ENCODE measurements at places on chromosomes 3 and 15.
A peak's percentile ranks its signal among the peaks of the same experiment; 100 is the strongest.

DNA sequence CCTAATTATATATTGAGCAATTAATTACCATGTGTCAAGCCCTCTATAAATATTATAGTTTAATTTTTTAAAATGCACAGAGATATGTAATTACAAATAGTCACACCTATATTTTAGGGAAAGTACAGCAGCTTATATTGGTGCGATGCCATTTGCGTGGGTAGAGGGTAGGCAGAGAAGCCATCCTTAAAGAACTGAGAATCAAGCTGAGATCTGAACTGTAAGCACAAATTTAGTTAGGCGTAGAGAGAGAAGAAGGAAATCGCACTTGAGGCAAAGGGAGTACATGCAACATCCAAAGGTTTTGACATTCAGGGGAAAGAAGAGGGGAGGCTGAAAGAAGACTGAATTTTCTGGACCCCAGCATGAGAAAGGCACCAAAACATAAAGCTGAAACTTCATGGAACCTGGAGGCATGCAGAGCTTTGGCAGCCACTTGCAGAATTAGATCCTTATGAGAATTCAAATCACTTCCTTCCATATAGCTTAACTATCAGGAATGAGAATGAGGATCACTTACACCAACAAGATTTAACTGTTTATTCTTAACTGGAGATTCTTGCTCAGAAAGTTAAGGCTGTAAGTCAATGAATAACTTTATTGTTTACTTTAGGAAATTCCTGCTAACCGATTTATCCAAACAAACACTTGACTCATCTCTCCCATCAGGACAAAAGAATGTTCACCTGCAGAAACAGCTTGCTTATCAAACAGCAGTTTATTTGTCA is 114.3 kb downstream of the TGFBR2 start:
- no peak for DNase-seq

- DNase-seq, result no peak
Observed at GRCh38 chr3:111981457-111981763, 2.6 kb downstream of the ABHD10 start.

- DNase-seq, result no peak
Observed at GRCh38 chr3:56954125-56954524, 106.3 kb upstream of the SPATA12 start.

DNA sequence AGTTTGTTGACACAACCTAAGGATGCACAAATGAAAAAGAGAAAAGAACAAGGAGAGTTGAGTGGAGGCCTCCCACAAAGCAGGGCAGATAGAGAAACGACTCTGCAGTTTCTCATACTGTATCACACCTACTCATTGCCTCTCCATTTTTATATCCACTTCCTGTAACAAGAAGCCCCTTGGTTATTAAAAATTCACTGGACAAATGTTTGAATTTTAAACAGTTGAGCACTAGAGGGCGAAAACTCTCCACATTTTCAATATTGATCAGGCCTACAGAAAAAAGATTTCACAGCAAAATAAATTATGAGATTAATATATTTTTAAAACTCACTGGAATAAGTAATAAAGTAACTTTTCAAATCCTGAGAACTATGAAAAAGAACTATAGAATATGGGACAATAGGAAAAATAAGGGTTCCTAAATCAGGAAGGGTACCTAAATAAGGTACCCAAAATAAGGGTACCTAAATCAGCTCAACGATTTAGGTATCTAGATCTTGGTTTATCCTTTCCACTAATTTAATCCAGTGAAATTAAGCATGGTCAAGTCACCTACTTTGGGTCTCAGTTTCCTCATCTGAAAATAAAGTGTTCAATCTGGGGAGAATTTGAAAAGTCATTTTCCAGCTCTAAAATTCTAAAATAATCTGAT is 47.0 kb upstream of the PPIB start:
- DNase-seq, result no peak

DNA sequence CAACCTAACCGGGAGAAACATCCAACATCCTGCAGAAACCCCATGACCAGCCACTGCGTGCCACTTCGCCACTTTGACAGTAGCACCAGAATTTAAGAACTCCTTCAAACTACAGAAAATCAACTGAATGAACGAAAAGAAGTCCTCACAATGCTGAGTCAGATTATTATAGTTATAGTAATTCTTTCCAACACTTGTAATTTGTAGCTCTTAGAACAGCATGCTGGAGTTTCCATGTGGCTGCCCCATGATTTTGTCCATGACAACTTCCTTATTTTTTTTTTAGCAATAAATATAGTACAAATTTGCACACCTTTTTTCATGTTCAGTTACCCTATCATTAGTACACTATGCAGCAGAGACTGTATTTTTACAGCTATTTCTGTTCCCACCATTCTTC is 26.1 kb upstream of the SSR3 start:
- no peak for DNase-seq

- no peak for DNase-seq
Observed at GRCh38 chr3:171057072-171057471, 30.6 kb upstream of the SLC2A2 start.

DNA sequence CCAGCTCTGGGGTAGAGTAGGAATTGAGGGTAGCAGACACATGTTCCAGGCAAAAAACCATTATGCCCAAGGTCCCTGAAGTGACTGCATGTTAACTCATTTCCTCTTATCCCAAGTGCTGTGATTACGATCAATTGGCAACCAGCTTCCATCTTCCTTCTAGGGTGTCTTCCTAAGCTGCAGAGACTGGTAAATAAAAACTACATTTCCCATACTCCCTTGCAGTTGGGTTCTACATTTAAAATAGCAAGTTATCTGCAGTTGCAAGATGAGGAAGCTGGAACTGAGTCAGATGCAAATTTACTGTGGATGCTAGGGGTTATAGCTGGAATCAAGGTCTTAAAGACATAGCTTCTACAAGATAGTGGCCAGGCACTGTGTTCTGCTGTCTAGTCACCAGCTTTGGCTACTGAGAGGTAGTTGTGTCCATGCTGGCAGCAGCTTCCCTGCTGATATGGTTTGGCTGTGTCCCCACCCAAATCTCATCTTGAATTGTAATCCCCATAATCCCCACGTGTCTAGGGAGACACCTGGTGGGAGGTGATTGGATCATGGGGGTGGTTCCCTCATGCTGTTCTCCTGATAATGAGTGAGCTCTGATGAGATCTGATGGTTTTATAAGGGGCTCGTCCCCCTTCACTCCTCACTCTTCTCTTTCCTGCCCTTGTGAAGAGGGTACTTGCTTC is 51.3 kb upstream of the FBN1 start:
- DNase-seq, result no peak

DNA sequence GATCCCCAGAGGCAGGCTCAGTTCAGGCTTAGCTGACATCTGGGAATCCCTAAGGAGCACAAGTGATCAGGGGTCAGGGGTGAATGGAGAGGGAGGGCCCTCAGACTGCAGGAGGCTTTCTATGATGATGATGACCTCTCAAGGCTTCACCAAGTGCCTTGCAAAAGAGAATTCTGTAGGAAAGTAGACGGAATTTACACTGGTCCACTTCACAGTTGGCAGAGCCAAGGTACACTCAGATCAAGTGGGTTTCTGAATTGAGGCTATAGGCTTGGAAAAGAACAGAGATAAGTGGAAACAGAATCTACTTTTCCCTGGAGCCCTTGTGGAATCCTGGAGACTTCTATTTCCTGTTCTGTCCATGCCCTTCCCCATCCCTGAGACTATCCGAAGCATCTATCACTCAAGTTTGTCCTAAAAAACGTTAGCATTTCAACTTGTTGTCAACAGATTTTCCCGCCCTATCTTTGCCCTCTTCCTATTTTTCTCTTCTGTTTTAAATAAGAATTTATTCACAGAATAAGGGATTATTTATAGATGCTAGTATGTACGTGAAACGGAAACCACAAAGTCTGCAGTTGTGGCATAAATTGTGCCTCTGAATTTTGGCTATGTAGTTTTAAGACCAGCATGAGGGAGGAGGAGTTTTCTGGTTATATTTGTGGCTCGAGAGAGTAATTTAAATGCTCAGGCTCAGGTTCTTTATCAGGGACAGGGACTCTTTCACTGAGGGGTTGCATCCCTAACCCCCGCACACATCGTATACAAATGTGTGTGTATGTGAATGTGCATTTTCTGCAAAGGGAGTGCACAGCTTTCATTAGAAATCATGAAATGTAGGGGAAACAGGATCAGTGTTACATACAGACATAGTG is 12.8 kb downstream of the GCSAM start:
- DNase-seq, result no peak

- no peak for DNase-seq
Observed at GRCh38 chr3:119015942-119016341, 18.7 kb downstream of the IGSF11 start.

- DNase-seq, result no peak
Observed at GRCh38 chr3:143775459-143775858, 72.8 kb downstream of the SLC9A9 start.

- DNase-seq, result no peak
Observed at GRCh38 chr3:20924646-20925385, 738.8 kb upstream of the SGO1 start.

- DNase-seq, result peak; percentile 56
Observed at GRCh38 chr3:44913868-44914468, 39.6 kb downstream of the TGM4 start.

GRCh38 chr3:72891053-72891855 is 3.4 kb downstream of the GXYLT2 start:
- no peak for DNase-seq

DNA sequence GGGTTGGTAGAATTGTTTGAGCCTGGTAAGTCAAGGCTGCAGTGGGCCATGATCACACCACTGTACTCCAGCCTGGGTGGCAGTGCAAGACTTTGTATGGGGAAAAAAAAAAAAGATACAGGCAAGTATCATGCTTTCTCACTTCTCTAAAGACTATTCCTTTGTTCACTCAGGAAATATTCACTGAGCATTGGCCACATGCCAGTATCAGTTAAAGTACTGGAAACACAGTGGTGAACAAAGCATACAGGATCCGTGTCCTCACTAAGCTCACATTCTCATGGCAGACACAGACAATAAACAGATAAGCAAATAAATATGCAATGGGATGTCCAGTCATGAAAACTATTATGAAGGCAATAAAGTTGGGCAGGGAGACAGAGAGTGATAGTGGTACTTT is 5.1 kb upstream of the MTHFS start:
- no peak for DNase-seq

GRCh38 chr15:42068601-42069000 is 25.8 kb downstream of the PLA2G4D start:
- DNase-seq, result no peak

DNA sequence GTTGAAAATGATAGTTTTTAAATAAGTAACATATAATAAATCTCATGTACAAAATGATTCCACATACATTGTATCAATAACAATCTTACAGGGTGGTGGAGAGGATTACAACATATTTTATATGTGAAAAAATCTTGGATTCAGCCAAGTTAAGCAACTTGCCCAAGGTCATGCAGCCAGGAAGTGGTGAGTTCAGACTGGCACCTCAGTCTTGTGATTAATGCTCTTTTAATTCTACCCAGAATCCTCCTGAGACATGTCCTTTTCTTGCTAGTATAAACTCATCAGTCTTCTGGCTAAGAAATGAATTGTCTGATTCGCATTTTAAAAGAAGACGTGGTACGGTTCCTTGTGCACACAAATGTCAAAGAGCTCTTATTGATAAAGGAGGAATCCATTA is 4.5 kb upstream of the MYRIP start:
- DNase-seq, result no peak

DNA sequence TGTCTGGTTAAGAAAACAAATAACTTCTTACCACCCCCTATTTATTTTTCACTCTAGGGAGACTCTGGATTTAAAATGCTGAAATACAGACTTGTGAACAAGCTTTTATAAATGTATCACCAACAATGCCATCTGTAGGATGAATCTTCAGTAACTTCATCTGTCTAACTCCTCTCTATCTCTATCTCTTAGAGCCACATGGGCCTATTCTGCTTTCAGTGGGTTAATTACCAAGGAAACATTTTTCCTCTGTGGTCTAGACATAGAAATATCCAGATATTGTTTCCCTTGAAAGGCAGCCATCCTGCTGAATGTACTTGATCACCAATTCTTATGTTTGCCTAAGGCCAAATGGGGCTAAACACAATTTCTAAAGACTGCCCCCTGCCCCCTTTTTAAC is 167.6 kb upstream of the COL8A1 start:
- DNase-seq, result no peak

- DNase-seq, result no peak
Observed at GRCh38 chr3:47469616-47470015, 6.1 kb downstream of the SCAP start.

GRCh38 chr15:101522621-101523559 is 33.4 kb upstream of the PCSK6 start:
- no peak for DNase-seq

- DNase-seq, result no peak
Observed at GRCh38 chr15:79967298-79968182, 3.5 kb downstream of the BCL2A1 start.

GRCh38 chr15:81740416-81740815 is 305.4 kb downstream of the MEX3B start:
- DNase-seq, result no peak

GRCh38 chr3:194091141-194091540 is 44.8 kb upstream of the HES1 start:
- no peak for DNase-seq

- DNase-seq, result no peak
Observed at GRCh38 chr3:100932491-100932890, 60.7 kb downstream of the ABI3BP start.

GRCh38 chr3:192229866-192230265 is 497.5 kb downstream of the FGF12 start:
- no peak for DNase-seq

- DNase-seq, result no peak
Observed at GRCh38 chr3:124907957-124908356, 20.8 kb upstream of the ITGB5 start.

DNA sequence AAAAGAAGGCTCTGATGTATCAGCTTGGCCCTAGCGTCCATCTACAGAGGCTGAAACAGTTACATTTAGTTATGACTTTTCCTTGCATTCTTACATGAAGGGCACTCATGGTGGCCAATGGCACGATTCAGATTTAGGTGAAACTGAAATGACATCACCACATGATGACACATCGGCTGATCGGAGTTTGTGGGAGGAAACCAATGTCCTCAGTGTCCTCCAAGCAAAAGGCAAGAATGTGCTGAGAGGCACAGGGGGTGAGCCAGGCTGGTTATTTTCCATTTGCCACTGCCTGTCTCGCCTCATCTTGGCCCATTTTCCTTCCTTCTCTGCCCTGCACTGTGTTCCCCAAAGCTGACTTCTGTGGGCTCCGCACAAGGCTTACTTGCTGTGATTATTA is 34.4 kb downstream of the TARS3 start:
- DNase-seq, result no peak

GRCh38 chr3:43736558-43737440 is 46.1 kb downstream of the ABHD5 start:
- no peak for DNase-seq

DNA sequence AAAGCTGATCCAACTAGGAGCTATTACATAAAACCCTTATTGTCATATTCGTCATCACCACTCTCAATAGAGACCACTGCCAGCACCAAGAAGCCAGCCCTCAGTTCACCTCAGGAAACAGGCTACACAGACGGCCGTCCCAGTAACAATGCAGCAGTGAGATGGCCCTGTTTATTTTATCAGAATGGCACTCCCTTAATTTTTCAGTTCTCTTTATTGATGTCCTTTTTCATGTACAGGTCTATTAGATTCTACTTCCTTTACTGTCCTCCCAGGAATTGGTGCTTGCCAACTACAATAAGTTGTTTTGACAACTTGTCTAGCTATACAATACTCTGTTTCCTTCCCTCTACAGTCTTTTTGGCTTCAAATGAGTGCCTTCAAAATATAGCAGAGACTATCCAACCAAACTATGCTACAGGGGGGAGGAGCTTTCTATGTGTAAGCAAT is 272.5 kb downstream of the ZBTB20 start:
- no peak for DNase-seq

All from stimulated activated naive CD4-positive, alpha-beta T cell (primary cell).